ENCODE measurements at places on chromosomes 12 and 14.

DNA sequence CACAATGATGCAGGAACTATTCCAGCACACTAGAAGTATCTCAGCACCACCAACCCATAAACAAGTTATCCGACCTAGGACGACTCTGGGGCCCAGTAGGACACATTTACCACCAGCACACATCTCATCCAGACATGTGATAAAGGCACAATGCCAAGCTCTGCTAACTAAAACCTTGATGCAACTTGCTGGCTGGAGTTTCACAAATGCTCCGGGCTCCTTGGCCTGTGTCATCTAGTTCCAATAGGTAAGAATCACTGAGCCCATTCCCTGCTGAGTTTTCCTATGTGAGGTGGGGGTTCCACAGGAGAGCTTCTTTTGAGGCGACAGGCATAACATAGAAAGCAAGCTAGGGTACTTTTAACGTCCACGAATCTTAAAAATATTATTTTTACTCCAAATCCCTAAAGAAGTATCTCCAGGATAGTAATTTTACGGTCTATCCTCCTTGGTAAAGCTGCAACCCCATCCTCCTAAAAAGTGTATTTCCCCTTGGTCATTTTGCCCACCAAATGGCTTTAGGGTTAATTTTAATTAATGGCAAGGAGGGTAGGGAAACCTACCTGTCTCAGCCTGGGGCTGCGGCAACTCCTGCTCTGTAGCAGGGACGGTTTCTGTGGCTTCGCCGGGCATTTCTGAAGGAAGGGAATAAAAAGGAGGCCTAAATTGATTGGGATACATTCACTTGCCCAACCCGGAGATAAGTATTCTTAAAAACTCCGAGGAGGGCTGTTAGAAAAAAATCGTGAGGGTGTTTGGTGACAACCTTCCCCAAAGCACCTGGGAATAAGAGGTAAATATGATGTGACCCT is 1.0 kb downstream of the NACA start:
- no peak for DNase-seq

GRCh38 chr12:131115766-131116467 is 162.2 kb downstream of the ADGRD1 start:
- DNase-seq, result no peak

GRCh38 chr12:26269562-26270284 is 74.3 kb downstream of the SSPN start:
- DNase-seq, result no peak

- no peak for DNase-seq
These were observed 23.3 kb downstream of the ZFYVE21 start for GRCh38 chr14:103738701-103739451.

DNA sequence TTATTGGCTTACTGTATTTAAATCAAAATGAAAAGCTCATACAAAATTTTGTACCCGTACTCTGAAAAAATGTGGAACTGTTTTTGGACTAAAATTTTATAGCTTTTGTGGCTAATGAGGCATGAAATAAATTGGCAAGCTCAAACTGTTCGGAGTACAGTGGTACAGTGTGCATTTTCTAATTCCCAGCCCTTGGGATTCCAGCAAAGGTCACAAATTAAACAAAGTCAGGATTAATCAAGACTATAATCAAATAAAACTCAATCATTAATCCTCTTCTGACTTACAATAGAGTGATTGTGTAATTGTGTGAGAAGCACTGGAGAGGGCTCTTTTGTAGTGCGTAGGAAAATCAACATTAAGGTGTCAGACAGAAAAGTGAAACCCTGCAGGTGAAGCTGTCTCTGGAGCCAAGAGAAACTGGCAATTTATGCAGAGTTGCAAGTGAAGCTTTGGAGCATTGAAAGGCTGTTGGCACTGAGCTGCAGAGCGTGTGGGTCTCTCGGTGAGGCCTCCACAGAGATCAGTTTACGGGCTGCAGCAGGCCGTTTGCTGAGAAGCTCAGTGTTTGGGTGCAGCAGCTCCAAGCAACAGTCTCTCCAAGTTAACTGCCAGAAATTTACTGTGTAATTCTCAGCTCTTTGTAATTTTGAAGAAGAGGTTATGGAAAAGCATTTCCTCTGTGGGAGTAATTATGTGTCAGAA is 275.9 kb downstream of the FBXL14 start:
- DNase-seq, result no peak

DNA sequence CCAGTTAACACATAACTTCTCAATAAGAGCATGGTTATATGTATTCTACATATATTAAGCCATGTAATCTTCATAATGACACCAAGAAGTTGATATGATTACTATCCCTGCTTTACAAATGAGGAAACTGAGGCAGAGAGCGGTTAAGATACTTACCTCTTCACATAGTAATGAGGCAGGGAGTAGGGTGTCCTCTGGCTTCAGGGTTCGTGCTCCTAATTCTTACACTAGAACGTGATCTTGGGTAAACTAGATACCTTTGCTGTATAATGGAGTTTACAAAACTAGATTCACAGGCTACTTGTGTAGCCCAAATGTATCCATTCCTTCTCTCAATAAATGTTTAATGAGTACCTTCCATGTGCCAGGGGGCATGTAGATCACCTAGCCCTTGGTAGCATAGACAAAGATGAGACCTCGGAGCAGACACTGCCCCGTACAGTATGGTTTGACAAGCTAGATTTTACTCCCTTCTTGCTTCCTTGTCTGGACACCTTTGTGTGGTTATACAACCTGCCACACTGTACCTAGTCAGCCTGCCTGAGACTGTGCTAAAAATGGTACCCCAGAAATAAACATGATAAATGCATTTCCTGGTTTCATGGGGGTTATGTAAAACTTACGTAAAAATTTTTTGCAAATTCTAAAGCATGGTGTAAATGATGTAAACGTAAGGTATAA is 991.8 kb downstream of the VRK1 start:
- DNase-seq, result no peak

GRCh38 chr12:89081719-89082369 is 270.5 kb downstream of the DUSP6 start:
- DNase-seq, result no peak

DNA sequence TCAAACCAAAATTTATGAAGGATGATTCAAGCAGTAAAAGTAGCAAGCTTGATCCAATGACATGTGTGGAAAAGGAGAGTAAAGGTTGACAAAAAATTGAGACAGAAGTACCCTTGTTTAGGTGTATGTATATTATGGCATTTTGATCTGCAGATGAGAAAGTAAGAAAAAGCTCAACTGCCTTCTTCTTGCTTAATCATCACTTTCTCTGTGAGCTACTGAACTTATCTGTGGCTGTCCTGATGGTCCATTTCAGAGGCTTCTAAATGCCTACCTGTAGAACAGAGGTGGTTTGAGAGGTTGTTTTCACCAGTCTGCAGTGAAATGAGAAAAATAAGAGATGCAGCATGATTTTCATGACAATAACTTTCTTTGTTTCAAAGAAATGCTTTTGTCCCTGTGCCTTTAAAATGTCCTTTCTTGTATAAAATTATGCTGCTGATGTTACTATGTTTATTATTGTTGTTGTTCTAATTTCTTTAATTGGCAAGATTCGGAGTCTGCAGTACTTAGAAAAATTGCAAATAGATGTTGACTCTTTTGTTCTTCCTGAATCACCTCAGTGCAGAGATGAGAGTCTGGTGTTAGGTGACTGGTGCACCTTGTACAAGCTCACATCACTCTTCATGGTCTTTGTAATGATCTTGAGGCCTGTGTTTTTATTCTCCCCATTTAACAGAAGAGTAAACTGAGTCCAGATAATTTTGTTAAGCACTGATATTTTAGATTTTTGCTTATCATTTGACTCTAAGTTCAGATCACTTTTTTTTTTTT is 821.9 kb downstream of the VRK1 start:
- DNase-seq, result no peak

GRCh38 chr12:64618953-64619590 is 8.8 kb downstream of the RASSF3 start:
- DNase-seq, result peak; percentile 54

- no peak for DNase-seq
These were observed 711 bp downstream of the MARS1 start for GRCh38 chr12:57488402-57489156.

DNA sequence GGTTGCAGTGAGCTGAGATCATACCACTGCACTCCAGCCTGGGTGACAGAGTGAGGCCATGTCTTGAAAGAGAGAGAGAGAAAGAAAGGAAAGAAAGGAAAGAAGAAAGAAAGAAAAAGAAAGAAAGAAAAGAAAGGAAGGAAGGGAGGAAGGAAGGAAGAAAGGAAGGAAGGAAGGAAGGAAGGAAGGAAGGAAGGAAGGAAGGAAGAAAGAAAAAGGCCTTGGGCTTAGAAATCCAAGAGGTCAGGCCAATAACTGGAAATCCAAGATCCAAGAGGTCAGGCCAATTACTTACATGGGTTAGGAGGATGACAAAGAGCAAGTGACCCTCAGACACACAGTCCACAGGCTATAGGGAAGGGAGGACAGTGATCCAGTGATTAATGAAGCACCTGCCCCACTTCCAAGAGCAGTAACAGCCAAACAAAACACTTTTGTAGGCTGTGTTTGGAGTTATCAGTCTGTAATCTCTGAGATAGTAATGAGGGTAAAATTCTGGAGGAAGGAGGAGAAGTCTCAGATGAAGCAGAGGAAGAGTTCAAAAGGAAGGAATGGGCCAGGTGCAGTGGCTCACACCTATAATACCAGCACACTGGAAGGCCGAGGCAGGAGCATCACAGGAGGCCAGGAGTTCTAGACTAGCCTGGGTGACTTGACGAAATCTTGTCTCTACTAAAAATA is 32.2 kb upstream of the SPTLC2 start:
- no peak for DNase-seq

- DNase-seq, result no peak
These were observed 117.2 kb downstream of the SAMD4A start for GRCh38 chr14:54683882-54684794.

DNA sequence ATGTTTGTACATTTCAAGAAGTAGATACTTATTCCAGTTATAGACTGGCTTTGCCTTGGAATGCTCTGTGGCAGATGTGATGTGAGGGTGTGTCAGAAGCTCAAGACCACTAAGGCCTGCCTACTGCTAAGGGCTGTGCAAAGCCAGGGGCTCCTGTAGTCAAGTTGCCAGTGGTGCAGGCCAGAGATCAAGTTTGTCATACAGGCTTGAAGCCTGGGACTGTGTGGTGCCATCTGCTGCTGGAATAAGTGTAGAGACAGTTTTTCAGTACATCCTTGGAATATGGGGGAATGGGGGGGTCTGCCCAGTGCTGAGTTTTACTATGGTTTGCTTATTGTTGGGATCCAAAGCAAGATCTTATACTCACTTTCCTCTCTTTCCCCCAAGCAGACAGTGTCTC is 649.9 kb upstream of the FOXG1 start:
- no peak for DNase-seq

DNA sequence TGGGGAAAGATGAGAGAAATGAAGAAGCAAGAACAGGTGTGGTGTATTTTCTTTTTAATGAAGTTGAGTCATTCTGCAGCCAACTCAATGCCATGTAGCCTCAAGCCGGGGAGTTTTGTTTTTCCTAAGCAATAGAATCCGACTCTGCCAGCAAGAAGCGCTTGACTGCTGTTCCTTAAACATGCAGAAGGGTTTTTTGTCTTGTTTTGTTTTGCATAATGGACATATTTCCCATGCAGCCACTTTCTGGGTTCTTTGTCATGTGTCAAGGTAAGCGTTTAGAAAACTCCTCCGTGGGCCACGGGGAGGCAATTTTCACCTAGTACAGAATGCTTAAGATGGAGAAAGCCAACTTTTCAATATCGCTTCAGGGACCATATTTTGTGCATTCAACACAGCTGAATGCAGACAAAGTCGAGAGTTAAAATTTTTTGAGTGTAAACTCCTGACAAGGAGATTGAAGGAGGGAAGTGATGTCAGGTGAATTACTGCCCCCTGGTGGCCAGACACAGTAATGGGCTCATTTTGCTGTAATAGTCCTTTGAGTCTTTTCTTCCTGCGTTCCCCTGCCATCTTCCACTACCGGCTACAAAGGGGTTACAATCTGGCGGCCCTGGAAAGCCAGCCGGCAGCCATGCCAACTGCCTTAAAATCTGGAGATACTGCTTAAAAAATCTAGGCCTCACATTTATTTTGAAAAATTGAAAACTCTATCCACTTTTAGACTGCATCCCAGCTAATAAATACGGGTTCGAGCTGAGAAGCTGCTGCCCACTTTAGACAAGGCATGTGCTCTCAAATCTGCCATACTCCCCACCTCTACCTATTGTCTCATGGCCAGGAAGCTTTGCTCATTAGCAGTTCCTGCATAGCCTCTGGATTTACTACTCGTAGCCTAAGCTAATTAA is 3.2 kb upstream of the FICD start:
- DNase-seq, result peak; percentile 49

DNA sequence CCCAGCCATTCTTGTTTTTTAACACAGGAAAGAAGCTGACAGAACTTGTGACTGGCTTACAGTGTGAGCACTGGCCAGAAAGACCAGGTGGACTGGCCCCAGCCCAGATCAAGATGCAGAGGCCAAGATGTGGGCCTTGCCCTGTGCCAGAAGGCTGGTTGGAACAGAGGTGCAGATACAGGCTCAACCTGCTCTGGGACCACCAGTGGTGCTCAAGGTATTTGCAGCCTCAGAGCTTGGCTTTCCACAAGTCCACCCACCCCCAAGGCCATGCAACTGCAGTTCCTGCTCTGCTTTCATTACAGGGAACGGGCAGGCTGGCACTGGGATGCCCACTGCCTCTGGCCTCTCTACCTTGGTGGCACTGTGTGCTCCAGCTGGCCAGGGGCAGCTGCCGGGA is 23.3 kb downstream of the ZFC3H1 start:
- no peak for DNase-seq
